ENCODE measurements at places on chromosomes 5 and 9.

GRCh38 chr9:4065054-4065453 is 234.8 kb downstream of the GLIS3 start:
- no peak for DNase-seq

DNA sequence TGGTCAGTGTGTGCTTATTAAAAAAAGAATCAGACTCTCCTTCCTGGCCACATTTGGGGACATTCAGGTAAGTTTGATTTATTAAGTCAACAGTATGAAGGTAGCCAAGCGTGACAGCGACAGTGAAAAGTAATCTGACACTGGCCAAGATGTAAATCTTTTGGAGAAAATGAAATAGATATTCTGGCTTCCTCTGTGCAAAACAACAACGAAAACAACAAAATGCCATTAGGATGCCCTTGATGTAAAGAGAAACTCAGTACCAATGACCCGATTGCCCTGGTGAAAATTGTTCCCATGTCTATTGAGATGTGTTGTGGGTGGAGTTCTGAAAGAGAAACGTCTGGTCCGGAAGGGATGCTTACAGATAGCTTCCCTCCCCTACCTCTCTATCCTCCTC is 267.8 kb downstream of the MAT2B start:
- no peak for DNase-seq

DNA sequence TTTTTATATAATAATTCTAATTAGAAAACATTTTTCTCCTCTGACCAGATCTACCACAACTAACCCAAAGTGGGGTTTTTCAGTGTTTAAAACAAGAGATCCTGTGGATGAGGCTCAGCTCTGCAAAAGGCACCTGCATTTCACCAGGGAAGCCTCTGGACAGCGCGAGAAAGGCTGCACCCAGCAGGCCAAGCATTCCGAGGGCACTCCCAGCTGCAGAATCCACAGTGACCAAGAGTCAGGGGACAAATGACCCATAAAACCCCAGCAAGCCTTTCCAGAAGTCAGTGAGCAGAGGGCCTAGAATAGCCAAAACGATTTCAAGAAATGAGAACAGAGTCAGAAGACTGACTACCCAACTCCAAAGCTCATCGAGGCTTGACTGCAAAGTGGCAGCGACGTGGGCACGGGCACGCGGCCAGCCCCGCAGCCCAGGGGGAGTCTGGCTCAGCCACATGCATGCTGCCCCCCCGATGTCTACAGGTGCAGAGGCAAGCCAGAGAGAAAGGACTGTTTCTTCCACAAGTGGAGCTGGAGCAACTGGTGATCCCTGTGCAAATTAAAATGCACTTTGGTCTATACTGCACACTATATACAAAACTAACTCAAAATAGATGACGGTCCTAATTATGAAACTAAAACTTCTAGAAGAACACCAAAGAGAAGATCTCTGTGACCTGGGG is 26.2 kb downstream of the TPPP start:
- no peak for DNase-seq

DNA sequence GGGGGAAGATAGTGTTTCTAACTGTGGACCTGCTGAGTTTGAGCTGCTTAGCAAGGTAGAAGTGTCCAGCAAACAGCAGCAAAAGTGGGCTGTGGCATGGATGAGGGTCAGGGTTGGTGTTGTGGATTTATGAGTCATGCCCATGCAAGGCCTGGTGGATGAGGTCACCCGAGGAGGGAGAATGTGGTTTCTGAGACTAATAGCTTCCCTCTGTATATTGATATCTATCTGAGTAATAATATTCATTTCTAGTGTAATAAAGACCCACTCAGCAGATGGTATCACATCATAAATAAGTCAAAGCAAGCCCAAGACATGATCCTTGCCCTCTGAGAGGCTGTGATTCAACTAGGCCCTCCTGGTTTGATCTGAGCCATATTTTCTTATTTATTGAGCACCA is 597.8 kb upstream of the CLINT1 start:
- DNase-seq: no peak

DNA sequence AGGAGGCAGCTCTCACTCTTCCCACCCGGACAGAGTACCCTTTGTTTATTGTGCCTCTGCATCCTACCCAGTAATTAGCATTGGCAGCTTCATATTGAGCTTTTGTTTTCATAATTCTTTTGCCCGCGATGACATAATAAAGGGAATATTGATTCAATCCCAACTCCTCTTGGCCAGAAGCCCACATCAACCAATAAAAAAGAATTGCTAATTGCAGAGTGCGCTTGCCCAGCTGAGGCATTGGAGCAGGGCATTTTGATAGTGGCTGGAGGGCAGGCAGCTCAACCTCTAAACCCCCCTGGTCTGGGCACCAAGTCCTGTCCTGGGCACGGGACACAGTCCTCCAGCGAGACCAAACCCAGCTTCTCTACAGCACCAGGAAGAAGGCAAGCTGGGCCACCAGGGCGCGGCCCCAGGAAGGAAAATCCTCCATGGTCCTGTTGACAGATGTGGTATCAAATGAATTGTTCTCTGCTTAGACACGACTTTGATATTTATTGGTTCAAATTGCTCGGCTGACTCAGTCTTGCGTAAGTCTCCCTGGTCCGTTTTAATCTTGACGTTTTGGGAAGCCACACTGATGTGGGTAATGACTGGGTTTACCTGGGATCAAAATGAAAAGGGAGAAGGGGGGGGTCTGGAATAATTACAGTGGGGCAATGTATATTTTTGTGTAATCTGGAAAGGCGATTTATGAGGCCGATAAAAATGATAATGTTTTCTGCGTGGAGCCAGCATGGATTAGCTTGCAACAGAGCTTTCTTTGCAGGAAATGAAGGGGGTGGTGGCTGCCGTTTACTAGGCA is 220.7 kb upstream of the MSX2 start:
- DNase-seq: no peak

GRCh38 chr5:140189977-140190871 is 15.2 kb downstream of the CYSTM1 start:
- no peak for DNase-seq

GRCh38 chr5:163562071-163562470 is 56.7 kb downstream of the MAT2B start:
- DNase-seq: no peak

- no peak for DNase-seq
These were observed 866 bp downstream of the SLC22A5 start for GRCh38 chr5:132370181-132370970.

DNA sequence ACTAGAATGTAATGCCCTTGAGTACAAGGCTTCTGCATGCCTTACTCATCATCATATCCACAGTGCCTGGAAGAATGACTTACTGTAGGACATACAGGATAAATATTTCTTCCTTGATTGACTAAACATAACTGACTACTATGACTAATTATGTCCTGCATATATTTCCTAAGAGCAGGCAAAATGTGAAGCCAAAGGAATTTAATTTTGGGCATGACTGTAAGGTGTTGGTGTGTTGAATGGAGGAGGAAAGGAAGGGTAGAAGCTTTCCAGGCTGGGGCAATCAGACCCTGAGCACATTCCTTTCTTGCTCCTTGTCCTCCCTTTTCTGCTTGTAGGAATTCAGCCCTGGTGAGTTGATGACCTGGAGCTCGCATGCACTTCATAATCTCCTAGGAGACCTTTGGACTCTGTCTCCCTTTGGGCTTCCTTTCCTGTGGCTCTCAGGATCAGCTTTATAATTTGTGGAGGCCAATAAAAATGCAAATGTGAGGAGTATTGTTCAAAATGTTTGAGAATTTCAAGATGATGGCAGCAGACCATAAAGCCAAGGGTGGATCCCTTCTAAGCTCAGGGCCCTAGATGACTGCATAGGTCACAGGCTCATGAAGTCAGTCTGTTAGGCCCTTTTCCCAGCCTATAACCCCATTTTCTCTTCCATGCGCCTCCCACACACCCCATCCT is 174.0 kb downstream of the HMHB1 start:
- no peak for DNase-seq

- DNase-seq: no peak
These were observed 27.1 kb downstream of the MAP1B start for GRCh38 chr5:72134226-72134899.

GRCh38 chr9:92392690-92393089 is 11.7 kb downstream of the OGN start:
- DNase-seq: no peak

GRCh38 chr5:120314191-120314590 is 149.9 kb upstream of the PRR16 start:
- no peak for DNase-seq

- no peak for DNase-seq
These were observed 20.3 kb upstream of the GFPT2 start for GRCh38 chr5:180373454-180373853.

- DNase-seq: no peak
These were observed 49.2 kb upstream of the FBXL17 start for GRCh38 chr5:108430931-108431608.

DNA sequence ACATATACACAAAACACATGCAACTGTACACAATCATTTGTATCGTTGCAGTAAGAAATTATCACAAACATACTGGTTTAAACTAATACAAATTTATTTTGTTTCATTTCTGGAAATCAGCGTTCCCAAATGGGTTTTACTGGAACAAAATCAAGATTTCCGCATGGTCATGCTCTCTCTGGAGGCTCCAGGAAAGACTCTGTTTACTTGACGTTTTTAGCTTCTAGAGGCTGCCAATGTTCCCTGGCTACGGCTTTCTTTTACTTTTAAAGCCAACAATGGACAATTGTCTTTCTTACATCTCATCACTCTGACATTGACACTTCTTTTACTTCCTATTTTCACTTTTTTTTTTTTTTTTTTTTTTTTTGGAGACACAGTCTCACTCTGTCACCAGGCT is 793.1 kb downstream of the CDH9 start:
- DNase-seq: no peak

DNA sequence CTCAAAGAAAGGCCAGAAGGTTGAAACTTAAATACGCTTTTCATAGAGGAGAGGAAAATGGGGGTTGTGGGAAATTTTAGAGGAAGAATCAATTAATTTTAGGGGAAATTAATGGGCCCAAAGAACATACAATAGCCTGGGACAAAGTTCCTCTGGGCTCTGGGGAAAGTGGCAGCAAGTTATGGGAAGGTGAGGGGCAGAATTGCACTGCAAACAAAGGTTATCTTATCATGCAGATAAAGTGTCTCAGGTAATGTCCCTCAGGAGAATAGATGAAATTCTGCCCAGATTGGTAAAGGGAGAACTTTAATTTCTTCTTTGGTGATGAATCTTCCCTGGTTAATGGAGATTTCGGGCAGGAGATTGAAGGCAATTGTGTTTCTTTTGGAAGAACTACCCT is 326.1 kb upstream of the SLC24A2 start:
- DNase-seq: no peak

DNA sequence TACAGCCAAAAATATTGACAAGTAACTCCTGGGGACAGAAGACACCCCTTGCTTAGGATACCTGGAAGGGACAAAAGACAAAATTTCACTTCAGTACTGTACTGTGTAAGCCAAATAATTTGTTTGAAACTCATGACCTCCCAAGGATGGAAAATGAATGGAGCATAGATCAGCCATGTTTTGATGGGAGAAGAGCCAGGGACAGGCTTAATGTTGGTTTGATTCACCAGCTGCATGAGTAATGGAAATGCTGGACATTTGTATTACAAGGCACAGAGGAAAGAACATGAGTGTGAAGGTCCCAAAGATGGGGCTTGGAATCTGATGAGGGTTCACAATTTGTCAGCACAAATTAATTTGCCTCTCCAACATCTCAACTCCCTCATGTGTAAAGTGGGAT is 122.8 kb downstream of the ENC1 start:
- DNase-seq: no peak

GRCh38 chr5:446066-446882 is 3.3 kb downstream of the EXOC3 start:
- DNase-seq: no peak

GRCh38 chr9:123769719-123770118 is 160.2 kb downstream of the DENND1A start:
- DNase-seq: no peak

GRCh38 chr5:159405611-159406031 is 75.3 kb upstream of the IL12B start:
- no peak for DNase-seq

GRCh38 chr5:501831-502184 is 22.4 kb downstream of the SLC9A3 start:
- DNase-seq: no peak

DNA sequence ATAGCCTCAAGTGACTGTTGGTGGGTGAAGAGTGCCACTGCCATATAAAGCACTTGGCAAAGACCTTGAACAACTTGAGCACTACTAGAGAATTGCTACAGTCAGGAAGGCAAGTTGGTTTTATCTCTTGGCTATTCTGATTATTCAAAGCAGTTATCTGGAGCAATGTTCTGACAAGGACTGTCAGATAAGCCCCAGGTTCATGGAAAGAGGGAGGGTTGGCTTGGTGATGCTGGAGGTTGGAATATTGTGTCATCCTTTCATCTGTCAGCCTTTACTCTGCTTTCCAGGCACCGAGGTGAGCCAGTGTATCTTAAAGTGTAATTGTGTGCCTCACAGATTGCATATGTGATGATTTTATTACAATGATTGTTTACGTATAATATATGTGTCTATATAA is 548.4 kb upstream of the ZNF608 start:
- no peak for DNase-seq

DNA sequence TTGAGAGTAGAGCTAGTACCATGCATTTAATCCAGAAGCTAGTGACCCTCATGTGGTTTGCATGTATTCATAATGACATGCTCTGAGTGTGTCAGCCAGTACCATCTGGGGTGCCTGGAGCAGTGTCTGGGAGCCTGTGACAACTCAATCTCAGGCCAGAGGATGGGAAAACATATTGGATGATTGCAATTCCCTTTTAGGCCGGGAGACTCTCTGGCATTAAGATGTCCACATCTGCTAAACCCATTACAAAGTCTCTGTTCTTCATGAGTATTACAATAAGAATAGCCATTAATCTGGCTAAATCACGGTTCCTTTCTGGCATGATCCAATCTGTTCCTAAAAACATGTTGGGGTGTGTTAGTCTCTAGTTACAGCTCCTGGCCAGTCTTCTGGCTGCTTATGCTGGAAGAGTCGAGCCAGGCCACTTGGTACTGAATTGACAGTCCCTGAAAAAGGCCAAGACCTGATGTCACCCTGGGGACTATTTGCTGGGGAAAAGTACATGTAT is 475.7 kb downstream of the ENC1 start:
- no peak for DNase-seq

DNA sequence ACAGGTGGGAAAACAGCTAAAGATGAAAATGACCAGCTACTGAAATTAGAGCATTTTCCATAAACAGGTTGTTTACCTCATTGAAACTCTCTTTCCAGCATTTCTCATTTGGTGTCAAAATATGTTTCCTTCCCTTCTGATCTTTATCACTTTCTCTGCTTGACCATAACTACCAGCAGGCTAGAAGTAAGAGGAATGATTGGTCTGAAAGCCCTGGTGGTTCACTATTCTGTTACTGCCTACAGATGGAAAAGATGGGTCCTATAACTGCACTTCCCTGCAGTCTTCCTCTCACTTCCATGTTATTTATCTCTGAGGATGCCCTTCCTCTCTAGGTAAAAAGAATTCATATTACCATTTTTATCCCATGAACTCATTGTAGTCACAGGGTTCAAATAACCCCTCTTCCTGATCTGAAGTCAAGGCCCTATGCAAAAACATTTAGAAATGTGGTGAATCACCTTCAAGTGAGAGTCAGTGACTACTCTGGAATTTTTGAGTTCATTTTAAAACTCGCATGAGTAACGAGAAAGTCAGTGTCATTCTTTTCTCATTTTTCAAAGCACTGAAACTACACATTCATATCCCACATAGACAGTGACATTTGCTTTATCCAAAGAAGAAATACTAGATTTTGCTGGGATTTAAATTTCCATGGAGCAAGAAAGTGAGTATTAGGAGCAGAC is 51.7 kb downstream of the ZNF474 start:
- no peak for DNase-seq

Measured in effector memory CD4-positive, alpha-beta T cell (primary cell).